KG1 (cell line): ENCODE measurements at places on chromosomes 7 and 10.

- no peak for DNase-seq
Observed at GRCh38 chr10:110643653-110644597, at the start of gene RBM20. Gene RBM20 (plus strand): TSS chr10:110644336. CDS start chr10:110644455, 119 bp downstream.

DNA sequence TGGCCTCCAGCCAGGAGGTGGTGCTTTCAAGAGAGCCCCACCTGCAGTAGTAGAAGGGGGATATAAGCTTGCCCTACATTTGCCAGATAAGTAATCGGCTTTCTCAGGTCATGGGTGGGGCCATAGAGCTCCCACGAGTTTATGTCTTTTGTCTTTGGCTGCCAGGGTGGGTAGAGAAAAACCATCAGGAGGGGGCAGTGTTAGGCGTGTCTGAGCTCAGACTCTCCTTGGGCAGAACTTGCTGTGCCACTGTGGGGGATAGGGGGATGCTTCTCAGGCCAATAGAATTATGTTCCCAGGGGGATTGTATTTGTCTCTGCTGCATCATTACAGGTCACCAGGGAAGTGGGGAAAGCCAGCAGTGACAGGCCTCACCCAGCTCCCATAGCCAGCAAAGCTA lies 12.3 kb upstream of the MRPS33 start:
- DNase-seq = no peak

DNA sequence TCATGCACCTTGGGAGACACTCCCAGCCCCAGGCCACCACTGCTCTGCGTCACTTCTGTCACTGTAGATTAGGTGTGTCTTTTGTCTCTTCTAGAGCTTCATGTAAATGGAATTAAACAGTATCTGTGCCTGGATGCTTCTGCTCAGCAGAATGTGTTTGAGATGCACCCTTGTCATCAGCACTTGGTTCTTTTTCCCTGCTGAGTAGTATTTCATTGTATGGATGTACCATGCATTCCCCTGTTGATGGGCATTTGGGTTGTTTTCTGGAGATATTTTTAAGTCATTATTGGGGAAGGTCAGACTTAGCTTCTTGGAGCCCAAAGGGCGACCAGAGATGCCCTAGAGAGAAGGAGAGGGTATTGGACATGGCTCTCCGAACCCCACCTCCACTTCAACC lies 124.3 kb upstream of the MACROH2A2 start:
- no peak for DNase-seq

GRCh38 chr7:26160896-26161295 lies 8.9 kb downstream of the NFE2L3 start:
- no peak for DNase-seq

GRCh38 chr10:90652519-90652918 lies 205.3 kb downstream of the HTR7 start:
- no peak for DNase-seq

- DNase-seq = no peak
Observed at GRCh38 chr7:29194594-29195427, at the start of gene CHN2. Gene CHN2 (plus strand): TSS chr7:29194775.

- no peak for DNase-seq
Observed at GRCh38 chr7:40800771-40801170, 666.0 kb downstream of the SUGCT start.

DNA sequence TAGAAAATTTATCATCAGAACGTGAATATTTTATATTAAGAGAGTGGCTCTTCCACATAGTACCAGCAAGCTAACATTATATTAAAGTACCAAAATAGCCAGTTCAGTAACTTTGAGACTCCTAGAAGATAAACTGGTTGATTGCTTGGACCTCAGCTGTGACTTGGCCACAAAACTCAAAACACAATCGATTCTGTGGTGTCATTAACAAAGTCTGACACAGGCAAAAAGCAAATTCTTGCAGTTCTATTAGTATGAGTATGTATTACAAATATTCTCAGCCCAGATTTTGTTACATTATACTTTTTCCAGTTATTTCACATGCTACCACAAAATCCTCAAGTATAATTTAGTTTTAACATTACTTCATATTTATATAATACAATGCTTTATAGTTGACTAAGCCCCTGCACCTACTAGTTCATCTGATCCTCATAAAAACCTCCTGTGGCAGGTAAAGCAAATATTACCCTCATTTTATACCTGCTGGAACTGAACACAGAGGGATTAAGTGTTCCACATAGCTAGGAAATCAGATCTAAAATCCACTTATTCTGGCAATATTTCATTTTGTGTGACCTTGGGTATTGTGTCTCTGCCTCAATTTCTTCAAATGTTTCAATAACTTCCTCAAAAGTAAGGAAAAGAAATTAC lies 279.9 kb upstream of the MKLN1 start:
- no peak for DNase-seq

DNA sequence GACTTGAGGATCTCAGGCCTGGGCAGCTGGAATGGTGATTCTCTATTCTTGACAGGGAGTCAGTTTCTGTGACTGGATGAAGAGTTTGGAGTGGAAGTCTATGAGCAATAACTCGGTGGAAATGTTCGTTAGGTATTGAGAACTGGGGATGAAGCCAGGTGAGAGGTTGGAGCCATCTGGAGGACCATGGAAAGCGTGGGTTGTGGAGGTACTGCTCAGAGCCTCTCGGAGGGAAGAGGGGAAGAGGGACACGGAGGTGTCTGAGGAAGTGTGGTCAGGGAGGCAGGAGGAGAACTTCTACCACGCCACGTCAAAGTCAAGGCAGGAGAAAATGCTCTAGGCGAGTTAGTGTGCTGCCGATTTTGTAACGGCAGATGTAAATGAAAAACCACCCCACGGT lies 430.7 kb downstream of the DPP6 start:
- DNase-seq = no peak

DNA sequence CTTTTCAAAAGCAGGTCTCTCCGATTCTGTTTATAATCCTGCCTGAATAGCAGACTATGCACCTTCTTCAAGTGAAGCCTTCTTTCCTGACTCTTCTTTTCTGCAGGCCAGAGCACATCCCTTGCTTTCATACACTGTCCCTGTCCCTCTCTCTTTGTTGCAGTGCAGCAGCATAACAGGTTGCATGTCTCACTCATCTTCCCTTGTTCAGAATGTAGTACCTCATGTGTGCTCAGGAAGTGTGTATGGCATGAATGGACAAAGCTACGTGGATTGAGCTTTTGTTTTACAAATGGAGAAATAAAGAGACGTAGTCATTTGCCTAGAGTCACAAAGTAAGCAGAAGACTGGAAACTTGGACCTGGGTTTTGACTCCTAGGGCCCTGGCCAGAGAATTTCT lies 68.0 kb downstream of the PTPRZ1 start:
- no peak for DNase-seq

- DNase-seq = no peak
Observed at GRCh38 chr7:44138698-44139097, 2.4 kb downstream of the MYL7 start.

DNA sequence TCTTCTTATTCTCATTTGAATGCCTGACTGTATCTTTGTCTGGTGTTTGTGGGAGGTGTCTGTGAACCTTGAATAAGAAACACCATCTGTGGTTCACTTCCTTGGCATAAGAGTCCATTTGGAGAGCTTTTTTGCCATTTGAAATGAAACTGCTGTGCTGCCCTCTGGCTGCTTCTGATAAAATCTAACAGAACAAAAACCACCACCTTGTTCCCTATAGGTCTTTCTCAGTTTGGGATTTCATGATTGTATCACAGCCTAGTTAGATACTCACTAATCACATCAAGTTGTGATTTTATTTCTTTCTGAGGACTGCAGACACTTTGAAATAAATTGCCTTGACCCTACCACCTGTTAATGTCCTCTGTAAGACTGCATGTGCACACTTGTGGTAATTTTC lies 102.7 kb upstream of the FAM13C start:
- no peak for DNase-seq

DNA sequence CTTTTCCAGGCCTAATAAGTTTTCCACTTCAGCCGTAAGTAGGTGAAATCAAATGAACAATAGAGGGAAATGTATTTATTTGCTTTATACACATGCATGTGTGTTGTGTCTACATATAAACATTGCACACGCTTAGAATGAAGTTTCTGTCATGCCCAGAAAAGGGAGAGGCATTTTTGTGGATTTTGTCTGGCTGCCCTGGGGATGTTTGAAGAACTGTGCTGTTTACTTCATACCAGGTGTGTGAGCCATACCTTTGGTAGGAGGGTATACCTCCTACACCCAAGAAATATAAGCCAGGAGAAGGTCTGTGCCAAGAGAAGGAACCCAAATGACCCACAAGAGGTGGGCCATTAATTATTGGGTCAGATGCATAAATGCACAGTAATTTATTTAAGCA lies 12.8 kb downstream of the GATAD1 start:
- no peak for DNase-seq

- DNase-seq = no peak
Observed at GRCh38 chr10:86151613-86152012, 215.0 kb downstream of the GRID1 start.

DNA sequence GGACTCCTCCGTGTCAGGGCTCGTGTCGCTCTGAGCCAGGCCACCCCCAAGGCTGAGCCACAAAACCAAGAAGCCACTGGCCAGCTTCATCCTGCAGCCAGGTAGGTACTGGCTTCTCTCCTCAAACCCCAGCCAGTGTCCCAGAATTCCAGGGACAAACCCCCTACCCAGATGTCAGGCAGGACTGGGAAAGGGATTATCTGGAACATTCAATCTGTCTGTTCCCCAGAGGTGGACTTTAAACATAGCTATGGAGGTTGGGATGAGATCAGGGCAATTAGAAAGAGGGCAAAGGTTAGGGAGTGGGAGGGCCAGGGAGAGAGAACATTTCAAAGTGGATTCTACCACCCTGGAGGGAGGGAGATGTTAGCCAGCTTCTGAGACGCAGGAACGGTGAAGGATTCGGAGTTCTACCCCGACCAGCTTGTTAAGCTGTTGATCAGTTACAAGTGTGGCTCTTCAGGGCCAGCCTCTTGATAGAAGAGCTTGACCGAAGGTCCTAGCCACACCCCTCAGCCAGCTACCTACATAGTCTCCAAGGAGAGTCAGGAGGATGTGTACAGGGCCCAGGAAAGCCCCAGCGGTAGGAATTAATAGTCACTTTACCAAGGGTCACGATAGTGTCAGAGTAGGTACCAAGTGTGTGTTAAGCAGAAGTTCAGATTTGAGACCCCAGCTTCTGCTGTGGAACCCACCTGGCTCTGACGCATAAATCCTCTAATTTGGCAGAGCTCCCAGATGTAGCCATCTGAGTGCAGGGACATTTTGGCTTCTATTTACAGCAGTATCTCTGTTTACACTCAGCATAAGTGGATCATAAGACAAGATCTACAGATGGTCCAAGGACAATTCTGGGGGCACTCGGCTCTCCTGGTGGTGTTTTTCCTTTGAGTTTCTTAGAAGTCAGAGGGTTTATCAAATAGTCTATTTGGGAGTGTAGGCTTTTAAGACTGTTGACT lies at the start of gene PLA2G12B:
Gene PLA2G12B, minus strand, starts transcription at position 211 of the 959 bp plus-strand sequence. Its CDS starts 121 bp downstream, at position 90.
- no peak for DNase-seq

DNA sequence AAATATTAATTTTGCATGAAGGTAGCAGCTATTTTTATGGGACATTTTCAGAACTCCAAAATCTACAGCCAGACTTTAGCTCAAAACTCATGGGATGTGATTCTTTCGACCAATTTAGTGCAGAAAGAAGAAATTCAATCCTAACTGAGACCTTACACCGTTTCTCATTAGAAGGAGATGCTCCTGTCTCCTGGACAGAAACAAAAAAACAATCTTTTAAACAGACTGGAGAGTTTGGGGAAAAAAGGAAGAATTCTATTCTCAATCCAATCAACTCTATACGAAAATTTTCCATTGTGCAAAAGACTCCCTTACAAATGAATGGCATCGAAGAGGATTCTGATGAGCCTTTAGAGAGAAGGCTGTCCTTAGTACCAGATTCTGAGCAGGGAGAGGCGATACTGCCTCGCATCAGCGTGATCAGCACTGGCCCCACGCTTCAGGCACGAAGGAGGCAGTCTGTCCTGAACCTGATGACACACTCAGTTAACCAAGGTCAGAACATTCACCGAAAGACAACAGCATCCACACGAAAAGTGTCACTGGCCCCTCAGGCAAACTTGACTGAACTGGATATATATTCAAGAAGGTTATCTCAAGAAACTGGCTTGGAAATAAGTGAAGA lies 112.3 kb downstream of the CFTR start:
- DNase-seq = no peak

- DNase-seq = no peak
Observed at GRCh38 chr10:18414061-18414460, 237.3 kb downstream of the NSUN6 start.

GRCh38 chr7:132881317-132881716 lies 200.6 kb downstream of the CHCHD3 start:
- no peak for DNase-seq

- no peak for DNase-seq
Observed at GRCh38 chr10:129621062-129621461, 154.0 kb downstream of the MGMT start.

DNA sequence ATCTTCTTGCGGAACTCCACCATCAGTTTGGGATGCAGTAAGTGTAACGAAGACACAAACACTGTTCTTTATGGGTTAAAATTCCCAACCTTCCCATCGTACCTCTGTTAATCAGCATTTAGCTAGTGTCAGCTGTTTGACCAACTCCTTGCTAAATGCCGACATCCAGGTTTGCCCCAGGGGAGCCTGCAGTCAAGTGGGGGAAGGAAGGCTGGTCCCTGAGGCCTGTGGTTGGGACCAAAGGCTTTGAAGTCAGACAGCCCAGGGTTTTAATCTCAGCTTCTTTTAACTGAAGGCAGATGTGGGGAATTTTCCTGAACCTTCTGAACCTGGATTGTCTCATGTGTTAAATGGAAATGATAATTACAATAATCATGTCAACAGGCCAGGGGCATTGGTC lies 443.7 kb downstream of the GLRX3 start:
- DNase-seq = no peak

GRCh38 chr10:120253131-120253530 lies 203.9 kb upstream of the PLPP4 start:
- DNase-seq = no peak

GRCh38 chr10:118808601-118809356 lies 54.0 kb upstream of the CACUL1 start:
- DNase-seq = no peak

DNA sequence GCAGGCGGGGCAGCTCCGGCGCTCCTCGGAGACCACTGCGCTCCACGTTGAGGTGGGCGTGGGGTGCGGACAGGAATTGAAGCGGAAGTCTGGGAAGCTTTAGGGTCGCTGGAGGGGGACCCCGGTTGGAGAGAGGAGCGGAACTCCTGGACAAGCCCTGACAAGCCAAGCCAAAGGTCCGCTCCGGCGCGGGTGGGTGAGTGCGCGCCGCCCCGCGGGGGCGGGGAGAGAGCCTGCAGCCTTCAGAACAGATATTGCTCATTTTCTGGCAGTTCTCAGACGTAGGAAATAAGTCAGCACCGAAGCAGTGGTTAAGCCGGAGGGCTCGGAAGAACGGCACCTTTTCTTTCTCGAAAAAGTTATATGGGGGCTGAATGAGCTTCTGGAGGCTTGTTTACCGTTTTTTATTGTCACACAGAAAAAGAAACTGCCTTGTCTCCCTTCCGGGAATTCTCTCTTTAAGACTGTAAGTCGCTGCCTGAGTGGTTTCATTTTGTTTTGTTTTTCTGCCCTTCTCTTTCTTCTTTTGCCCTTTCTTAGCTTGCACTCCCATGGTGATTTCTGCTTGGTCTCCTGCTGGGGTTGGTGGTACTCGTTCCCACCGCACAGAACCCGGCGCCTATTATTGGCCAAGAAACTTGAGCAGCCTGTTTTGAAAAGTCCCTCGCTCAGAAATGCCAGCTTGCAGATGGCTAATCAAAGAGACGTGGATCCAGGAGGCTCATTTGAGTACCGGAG lies 732 bp downstream of the FAS start:
- DNase-seq = peak; percentile 74
